ENCODE measurements at places on chromosomes 11 and 22. TPM values are rescaled to one million over a fixed set of nuclear protein-coding genes. Genes with fewer than 3 reads are reported as not detected.
A peak's percentile ranks its signal among the peaks of the same experiment; 100 is the strongest.

Gene SNAP29
- 20.0 TPM for total RNA-seq

Gene ART5
- total RNA-seq = not detected

Gene TRPC6
- total RNA-seq = not detected

Gene ROM1
- 0.79 TPM for total RNA-seq

- DNase-seq = no peak
Observed at GRCh38 chr11:42251984-42252383, 792.5 kb upstream of the LRRC4C start.

DNA sequence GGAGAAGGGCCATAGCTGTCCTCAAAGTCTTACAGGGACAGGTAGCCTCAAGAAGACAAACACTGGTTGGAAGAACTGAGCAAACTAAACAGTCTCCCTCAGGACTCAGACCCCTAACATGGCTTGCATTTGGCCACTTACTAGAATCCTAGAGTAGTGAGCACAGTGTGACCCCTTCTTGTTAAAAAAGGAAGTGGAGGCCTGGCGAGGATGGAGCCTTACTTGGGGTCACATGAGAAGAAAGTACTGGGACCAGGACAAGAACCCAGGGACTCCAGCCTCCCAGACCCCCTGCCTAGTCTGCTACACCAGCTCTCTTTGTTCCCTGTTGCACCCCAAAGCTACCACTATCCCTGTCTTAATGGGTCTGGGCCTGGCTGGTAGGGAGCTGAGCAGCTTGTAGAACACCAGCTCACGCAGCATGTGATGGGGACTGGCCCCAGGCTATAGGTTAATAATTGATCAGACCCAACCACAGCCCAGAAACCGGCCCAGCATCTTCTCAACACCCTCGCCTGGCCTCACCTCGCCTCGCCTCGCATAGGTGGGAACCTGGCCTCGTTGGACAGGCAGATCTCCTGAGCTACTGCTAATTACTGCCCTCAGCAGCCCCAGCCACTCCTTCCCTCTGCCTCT lies 17.6 kb downstream of the DGAT2 start:
- DNase-seq = no peak

DNA sequence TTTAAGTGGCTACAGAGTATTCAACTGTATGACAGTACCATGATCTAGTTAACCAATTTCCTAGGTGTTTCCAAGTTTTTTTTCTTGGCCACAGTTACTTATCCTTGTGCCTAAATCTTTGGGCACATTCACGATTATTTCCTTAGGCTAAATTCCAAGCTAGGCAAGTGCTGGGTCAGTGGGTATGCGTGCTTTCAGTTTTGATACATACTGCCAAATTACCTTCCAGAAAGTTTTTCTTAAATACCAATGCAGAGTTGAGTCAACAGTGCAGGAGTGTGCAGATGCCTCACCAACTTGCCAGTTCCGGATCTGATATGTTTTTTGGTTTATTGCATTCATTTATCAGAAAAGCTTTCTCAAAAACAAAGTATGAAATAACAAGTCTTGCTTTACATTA lies 67.9 kb upstream of the OR4B1 start:
- DNase-seq = no peak

GRCh38 chr11:76443268-76443980 lies 1.4 kb upstream of the EMSY start:
- peak; percentile 11 for DNase-seq

- no peak for DNase-seq
Observed at GRCh38 chr22:40364431-40364830, 6.0 kb upstream of the SGSM3 start.

DNA sequence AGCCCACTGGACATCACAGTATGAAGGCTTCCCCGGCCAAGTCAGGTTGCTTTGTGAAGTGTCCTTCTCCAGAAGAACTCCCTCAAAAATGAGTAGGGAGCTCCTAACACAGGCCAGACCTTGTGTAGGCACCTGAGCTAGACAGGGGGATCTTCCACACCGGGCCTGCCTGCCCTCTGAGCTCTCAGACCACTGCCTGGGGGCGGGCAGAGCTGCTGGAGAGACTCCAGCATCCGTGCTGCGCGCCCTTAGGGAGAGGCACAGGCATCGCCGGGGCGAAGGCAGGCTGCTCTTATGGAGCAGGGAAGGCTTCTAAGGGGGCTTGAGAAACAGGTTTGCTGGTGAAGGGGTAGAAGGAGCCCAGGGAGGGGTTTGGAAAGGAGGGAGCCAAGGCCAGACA lies 4.4 kb downstream of the KCNJ5 start:
- DNase-seq = no peak

- peak; percentile 63 for DNase-seq
Observed at GRCh38 chr22:40216041-40216756, 38.5 kb downstream of the TNRC6B start.

DNA sequence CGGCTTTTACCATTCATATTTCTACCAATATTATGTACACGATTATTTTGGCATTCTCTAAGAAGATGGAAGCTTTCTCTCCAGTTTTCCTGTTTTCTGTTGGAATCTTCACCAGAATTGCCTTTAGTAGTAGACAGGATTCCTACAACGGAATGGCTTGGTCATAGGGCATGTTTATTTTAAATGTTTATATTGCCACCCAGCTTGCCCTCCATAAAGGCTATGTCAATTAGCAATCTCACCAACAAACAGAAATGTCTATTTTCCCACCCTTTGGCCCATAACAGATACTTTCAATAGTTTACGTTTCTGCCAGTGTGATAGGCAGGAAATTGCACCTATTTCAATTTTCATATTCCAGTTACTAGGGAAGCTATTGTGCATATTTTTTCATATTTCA lies 893.5 kb downstream of the NTM start:
- DNase-seq = no peak

DNA sequence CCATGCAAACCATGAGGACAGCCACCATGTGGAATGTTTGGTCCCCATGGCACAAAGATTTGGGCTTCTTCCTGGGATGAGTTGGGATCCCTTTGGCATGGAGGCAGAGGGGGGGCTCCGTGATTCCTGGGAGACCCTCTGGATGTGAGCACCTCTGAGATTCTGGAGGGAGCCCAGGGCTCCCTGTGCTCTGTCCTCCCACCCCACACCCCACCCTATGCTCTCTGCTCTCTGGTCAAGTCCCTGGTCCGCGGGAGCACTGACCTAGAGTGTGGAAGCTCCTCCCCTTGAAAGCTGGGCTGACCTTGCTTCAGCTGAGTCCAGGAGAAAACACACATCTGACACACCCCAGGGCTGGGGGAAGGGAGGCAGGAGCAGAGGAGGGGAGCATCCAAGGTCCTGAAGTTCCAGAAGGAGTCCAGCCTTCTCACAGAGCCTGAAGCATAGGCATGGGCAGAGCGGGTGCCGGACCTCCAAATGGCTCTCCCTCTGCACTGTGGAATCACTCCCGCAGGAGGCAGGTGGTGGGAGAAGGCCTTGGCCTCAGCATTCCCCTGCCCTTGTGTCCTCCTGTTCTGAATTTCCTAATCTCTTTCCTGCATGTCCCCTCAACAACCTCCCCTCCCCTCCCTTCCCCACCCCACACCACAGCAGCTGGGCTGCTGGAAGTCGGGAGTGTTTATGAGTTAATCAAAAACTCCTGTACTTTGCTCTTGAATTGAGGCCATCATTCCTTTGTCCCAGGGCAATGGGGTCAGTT lies 25.7 kb upstream of the OAF start:
- no peak for DNase-seq

- no peak for DNase-seq
Observed at GRCh38 chr11:95387325-95387724, 156.3 kb upstream of the SESN3 start.

GRCh38 chr11:124719534-124719933 lies 20.2 kb upstream of the NRGN start:
- DNase-seq = no peak

DNA sequence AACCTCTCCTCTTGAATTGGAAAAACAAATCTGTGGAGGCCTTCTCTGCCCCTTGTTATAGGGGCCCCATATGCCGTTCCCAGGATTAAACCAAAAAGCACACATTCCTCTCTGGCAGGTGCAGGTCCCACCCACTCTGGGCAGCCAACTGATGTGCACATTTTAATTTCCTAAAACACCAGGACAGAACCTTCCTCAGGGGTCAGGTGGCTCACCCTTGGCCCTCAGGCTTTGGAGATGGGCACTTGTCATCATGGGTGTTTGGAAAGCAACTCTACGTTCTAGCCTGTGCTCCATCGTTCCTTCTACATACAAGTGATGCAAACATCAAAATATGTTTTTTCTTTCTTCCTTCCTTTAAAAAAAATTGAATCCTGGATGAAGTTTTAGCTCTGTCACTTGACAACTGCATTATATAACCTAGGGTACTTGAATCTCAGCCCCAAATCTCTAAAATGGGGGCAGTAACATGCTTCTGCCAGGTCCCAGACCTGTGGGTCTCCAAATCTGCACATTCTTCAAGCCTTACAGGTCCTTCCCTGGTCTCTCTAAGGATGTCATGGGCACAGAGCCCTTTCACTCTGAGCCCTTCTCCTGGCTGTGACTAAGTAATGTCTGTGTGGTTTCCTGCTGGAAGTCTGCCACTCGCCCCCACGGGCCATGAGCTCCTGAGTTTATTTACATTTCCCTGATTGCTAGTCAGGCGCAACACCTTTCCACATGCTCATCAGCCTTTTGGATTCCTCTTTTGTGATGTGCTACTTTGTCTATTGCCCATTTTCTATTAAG lies 43.8 kb downstream of the KCNQ1OT1 start:
- DNase-seq = peak; percentile 15

Data from activated CD8-positive, alpha-beta T cell treated with anti-CD3 and anti-CD28 coated beads for 36 hours (primary cell).